Activated CD8-positive, alpha-beta memory T cell treated with anti-CD3 and anti-CD28 coated beads, Interleukin-2, amount 50 U/mL, for 4 hours (primary cell): ENCODE measurements at places on chromosomes 4 and X.

DNA sequence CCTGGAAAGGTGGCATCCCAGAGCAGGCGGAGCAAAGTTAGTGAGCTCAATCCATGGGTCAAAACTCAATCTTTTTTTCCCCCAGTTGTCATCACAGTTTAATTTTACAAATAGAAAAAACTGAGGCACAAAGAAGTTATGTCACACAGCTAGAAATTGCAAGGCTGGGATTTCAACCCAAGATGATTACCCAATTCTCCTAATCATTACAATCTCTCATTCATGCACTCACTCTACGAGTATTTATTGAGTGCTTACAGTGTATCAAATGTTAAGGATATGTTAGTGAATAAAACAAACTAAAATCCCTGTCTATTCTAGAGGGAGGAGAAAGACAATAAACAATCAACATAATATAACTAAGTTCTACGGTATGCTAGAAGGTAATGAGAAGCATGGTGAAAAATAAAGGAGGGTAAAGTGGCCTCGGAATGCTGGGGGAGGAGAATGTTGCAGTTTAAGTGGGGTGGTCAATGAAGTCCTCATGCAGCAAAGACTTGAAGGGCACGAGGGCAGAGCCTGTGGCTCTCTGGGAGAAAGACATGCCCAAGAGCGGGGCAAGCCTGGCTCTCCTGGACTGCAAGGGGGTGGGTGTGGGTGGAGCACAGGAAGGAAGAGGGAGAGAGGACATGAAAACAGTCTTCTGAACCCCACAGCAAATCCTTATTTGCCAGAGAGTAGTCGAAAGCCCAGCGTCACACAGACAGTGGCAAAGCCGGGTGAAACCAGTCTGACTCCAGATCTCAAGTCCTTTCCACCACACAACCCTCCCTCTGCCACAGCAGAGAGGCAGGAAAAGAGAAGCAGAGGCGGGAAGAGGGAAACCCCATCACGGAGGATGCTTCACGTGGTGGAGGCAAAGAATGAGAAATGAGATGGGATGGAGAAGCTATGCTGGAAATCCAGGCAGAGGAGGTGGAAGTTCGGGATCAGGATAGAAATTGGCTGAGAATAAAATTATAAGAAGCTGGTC, 48.3 kb downstream of the RAB33B start:
- no peak for DNase-seq

- DNase-seq: no peak
Measured at GRCh38 chrX:9503261-9503660, 38.4 kb downstream of the TBL1X start.

DNA sequence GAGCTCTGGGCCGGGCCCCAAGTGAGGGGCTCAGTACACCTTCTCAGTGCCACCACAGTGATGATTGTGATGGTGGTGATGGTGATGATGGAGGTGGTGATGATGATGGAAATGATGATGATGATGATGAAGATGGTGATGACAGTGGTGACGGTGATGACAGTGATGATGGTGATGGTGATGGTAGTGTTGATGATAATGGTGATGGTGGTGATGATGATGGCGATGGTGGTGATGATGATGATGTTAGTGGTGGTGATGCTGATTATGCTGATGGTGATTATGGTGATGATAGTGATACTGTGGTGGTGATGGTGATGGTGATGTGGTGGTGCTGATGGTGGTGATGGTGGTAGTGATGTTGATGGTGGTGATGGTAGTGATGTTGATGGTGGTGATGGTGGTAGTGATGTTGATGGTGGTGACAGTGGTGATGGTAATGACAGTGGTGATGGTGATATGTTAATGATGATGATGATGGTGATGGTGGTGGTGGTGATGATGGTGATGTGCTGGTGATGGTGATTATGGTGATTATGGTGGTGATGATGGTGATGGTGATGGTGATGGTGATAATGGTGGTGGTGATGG, 29.9 kb downstream of the HMX1 start:
- no peak for DNase-seq

DNA sequence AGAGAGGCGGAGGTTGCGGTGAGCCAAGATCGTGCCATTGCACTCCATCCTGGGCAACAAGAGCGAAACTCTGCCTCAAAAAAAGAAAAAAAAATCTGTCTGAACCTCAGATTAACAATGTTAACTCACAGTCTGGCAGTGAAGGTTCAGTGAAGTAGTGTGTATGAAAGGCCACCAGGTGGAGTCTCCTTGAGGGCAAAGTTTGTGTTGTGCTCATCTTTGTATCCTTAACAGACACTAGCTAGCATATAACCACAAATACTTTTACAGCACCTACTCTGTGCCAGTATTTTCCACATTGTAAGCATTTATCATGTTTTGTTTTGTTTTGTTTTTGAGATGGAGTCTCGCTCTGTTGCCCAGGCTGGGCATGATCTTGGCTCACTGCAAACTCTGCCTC, 46.0 kb upstream of the MGST2 start:
- no peak for DNase-seq

DNA sequence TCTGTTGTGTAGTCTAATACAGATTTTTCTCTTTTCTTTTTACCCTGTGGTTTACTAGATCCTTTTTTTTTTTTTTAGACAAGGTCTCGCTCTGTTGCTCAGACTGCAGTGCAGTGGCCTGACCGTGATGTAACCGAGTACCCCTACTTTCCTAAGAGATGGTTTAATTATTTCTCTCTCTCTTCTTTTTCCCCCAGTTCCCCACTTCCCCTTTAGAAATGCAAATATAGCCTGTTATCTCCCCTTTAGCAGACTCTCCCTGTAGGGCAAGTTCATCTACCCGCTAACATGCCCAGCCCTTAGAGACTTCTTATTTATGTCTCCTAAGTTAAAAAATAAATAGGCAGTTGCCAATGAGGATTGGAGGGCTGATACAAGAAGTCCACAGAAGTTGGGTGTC, 4.5 kb downstream of the SNX25 start:
- no peak for DNase-seq

- DNase-seq: no peak
Measured at GRCh38 chrX:110213183-110213582, 104.7 kb downstream of the AMMECR1 start.
